ENCODE measurements at places on chromosomes 12 and 14.

DNA sequence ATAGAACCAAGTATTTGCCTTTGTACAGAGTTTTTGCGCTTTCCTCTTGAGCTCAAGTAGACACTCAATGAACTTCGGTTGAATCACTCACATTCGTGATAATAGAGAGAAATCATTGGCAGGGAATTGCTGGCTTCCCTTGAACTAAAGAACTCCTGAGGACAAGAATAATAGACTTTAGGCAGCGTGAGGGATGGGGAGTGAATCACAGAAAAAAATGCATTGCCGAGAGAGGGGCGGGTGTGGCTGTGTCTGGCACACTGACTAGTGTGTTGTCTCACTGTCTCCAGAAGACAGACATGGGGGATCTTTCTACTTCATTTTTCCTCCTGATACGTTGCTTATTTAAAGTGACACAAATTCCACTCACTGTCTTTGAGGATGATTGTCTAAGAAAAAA, 805.2 kb downstream of the BCL11B start:
- no peak for DNase-seq

- DNase-seq: peak; percentile 56
Measured at GRCh38 chr14:77580964-77581505, 35.4 kb downstream of the SPTLC2 start.

GRCh38 chr14:50311337-50311971, 575 bp downstream of the L2HGDH start:
- no peak for DNase-seq

DNA sequence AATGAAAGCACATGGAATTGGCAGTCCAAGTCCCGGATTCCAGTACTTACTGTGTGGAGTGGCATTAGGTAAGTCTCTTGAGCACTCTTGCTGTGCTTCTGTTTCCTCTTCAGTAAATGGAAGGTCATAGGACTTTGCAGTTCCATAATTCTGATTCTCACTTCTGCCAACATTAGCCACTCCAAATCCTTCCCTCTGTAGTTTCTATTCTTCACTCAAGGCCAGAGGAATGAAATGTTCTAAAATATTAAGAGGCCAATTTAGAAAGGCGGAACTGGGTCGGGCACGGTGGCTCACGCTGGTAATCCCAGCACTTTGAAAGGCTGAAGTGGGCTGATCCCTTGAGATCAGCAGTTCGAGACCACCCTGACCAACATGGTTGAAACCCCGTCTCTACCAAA, 19.8 kb upstream of the SLC5A8 start:
- no peak for DNase-seq

DNA sequence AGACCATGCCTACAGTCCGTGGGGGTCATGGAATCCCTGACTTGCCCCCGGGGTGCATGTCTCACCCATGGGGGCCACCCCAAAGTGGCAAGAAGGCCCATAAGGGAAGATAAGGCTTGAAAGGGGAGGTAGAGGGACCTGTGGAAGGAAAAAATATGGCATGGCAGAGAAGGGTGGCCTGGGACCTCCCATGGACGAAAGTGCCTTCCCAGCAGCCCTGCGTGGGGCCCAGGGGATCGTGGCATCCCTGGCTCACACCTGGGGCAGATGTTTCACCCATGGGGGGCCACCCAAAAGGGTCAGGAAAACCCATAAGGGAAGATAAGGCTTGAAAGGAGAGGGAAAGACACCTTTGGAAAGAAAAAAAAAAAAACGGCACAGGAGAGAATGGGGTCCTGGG, 264.6 kb downstream of the ALG10 start:
- no peak for DNase-seq

DNA sequence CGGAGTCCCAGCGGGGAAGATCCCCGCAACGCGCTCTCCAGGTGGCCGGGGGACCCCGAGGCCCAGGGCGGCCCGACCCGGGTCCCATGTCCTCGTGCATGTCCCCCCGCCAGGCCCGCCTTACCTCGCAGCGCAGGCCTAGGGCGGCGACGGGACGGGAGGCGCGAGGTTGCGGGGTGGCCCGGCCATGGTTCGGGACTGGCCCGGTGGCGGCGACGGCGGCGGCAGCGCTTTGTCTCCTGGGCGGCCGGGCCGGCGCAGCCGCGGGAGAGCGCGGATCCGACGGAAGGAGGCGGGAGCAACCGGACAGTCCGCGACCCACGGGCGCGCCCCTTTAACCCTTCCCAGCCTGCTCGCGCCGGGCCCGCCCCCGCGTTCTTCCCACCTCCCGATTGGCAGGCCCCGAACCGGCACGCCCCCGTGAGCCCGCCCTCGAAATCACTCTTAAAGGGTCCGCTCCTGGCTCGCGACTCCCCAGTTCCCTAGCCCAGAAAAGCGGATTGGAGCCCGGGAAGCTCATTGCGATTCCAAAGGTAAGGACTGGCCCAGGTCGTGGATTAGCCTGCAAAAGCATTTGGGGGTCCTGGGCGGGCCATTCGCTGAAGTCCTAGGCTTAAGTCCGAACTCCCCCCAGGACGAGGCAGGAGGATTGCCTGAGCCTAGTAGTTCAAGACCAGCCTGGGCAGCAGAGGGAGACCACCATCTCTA, at the start of gene PHETA1:
TSS of gene PHETA1 (minus strand) at position 308 of the 708 bp plus-strand sequence. CDS start 5,668 bp downstream, outside the sequence.
- DNase-seq: peak; percentile 58

Measured in AG09309 (cell line).